ENCODE measurements at places on chromosomes 3 and 15.

DNA sequence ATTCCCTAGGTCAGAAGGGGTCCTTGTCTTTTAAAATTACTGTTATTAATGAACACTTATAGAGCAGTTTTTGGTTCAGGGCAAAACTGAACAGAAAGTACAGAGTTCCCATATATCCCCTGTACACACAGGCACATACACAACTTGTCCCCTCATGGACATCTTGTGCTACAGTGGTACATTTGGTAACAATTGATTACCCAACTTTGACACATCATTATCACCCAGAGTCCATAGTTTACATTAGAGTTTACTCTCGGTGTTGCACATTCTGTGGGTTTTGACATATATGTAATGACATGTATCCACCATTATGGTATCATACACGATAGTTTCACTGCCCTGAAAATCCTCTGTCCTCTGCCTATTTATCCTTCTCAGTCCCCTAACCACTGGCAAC, 984 bp upstream of the EDC3 start:
- DNase-seq, result no peak

GRCh38 chr3:15299036-15299435, 33.4 kb downstream of the SH3BP5 start:
- DNase-seq, result no peak

DNA sequence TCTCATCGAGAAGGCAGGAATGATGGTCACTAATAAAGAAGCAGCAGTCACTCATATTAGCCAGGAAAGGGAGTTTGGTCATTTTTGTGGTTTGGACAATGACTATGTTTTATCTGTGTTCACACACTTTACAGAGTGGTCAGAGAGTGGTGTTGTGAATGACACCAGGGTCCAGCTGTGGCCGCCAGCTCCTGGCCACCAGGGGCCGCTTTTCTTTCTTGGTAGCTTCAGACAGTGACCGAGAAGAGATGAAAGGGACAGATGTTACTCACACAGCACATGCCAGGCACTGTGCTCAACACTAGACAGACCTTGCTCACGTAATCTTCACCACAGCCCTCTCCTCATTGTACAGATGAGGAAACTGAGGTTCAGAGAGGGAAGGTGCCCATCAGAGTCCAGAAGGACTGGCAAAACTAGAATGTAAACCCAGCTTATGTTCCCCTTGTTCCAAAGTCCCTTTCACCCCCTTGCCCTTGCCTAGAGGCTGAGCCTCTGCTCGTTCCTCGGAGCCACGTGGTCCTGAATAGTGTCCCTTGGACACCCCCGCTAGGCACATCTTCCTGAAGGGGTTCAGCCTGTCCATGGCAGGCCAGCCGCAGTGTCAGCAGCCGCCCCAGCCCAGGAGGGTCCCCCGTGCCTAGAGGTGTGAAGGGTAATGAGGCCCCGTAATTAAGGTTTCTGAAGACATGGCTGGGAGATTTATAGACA, 55.6 kb downstream of the CYP11A1 start:
- no peak for DNase-seq

DNA sequence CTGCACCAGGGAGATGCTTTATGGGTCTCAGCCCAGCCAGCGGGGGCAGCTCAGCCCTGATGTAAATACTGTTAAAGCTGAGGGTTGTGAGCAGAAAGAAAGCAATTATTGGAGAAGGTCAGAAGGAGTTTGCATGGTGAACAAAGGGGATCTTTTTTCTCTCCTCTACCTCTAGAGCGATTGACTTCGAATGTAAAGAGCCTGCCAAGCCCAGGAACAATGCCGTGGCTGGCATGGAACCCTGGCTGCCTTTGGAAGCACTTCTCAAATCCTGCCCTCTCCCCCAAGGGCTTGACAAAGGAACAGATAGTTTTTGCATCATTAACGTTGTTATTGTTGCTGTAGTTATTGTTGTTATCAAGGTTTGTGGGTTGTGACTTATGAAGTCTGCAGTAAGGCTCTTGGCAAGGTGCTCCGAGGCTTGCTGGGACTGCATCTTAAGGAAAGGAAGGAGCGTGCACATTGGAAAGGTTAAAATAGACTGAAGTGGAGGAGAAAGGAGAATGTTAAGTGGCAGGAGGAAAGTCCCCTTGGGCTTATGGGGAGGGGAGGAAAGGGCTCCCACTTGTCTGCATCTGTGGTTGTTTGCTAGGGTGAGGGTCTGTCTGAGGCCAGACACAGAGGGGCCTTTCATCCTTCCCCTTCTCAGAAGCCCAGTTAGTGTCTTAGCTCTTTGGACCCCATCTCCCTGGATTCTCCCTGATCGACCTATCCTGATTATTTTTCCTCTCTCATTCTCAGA, 16.7 kb downstream of the PDIA5 start:
- no peak for DNase-seq

GRCh38 chr3:54660714-54661132, 267.1 kb downstream of the LRTM1 start:
- DNase-seq, result no peak

DNA sequence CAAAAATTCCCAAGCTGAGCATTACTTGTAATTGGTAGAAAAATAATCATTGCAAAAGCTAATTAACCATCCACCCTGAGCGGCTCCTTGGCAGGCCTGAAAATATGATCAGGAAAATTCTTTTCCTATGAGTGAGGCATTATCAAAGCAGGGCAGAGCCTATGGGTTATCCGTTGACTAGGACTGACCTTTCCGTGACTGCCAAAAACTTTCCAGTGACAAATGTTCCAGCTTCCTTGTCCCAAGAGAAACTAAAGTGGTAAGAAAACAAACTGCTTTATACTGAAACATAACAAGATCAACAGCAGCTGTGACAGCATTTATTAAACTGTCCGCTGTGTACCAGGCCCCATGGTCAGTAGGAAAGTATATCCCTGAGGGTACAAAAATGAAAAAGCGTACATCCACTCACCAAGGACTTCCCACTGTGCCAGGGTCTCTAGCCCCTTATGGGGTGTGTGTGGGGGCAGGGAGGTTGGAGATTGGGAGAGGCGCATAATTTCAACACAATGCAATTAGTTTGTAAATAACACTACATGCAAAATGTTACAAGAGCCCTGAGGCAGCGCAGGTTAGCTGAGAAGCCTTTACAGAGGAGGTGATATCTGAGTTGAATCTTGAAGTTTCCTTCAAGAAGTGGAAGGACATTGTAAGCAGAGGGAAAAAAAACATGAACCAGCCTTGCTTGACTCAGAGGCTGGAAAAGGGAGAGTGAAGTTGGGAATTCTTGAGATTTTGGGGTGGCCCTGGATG, 8.5 kb downstream of the LIPC start:
- peak; percentile 53 for DNase-seq

DNA sequence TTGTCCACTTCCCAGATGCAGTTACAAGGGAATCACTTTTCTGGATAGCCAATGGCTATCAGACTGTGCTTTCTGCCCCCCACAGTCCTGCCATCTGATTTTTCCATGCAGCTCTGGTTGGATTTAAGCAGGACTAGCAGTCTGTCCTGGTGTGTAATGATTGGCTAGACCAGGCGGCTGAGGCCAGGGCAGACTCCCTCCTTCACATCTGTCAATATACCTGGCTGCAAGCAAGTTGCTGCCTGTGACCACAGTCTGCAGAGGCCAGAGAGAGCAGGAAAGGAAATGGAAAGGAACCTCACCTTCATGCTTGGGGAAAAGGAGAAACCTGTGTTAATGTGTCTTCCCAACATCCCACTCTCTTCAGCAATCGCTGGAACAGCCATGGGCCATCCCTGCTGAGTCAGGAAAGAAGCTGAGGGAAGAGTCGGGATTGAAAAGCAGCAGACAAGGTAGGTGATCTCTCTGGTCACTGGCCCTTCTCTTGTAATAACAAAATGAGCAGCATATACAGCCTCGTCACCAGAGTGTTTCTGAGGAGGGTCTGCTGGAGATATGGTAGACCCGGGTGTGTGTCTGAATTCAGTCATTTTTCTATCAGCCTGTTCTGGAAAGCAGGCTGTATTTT, 126.7 kb upstream of the PHLDB2 start:
- no peak for DNase-seq

DNA sequence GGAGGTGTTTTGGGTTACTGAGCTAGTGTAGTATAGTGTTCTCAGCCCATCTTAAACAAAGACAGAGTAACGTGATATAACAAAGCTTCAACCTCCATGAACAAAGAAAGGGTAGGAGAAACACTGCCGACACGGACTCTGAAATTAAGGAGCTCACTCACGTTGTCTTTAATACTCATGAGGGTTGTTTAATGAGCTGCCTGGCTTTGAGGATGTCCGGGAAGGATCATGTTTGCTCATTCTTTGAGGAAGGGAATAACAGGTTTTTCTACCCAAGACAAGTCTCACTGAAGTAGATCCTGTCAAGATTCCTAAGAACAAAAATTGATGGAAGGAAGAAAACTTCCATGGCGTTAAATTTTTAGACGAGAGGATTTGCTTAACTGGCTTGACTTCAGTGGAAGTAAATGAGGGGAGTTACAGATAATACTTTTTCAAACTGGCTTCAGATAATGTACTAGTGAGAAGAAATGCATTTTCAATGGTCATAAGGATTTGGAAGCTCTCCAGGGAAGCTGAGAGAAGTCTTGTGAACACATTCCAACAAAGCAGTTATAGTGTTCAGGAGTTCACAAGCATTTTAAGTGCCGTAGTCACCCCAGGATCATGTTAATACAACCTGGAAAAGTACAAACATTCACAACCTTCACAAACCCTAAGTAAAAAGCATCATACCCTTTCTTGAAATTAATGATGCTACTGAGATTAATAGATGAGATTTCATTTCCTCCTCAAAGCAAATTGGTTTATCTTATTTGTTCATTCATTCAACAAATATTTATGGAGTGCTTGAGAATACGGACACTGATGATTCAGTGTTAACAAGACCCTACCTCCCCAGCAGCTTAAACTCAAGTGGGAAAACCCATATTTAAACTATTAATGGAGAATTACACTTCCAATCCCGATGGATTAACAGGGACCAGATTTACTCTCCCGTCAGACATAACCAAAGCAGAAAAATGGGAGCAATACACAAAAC, 101.5 kb downstream of the SHQ1 start:
- no peak for DNase-seq

Measured in urothelium cell line (cell line).